ENCODE measurements at places on chromosomes 5 and 9. TPM values are rescaled to one million over a fixed set of nuclear protein-coding genes. Genes with fewer than 3 reads are reported as not detected.

The PKN3 gene
- 4.7 TPM for total RNA-seq

The TMEM215 gene
- total RNA-seq: not detected

The PDE6A gene
- total RNA-seq: not detected

The NTRK2 gene
- total RNA-seq: 12.6 TPM

The NSG2 gene
- total RNA-seq: not detected

The MVB12B gene
- 18.4 TPM for total RNA-seq

The DNAH5 gene
- 0.68 TPM for total RNA-seq

The PCDHGA7 gene
- 11.9 TPM for total RNA-seq

The FGD3 gene
- 9.9 TPM for total RNA-seq

The SNX24 gene
- total RNA-seq: 34.2 TPM

The GAPT gene
- 1.6 TPM for total RNA-seq

The CCIN gene
- 2.3 TPM for total RNA-seq

The SLC45A2 gene
- total RNA-seq: not detected
